ENCODE measurements at places on chromosomes 7 and 10. TPM values are rescaled to one million over a fixed set of nuclear protein-coding genes. Genes with fewer than 3 reads are reported as not detected.

The ZNF804B gene
- not detected for total RNA-seq

The GPR26 gene
- total RNA-seq, result not detected

The SPDYE8 gene
- total RNA-seq, result not detected

The COA1 gene
- total RNA-seq, result 37.6 TPM

The NPC1L1 gene
- not detected for total RNA-seq

The HKDC1 gene
- 0.59 TPM for total RNA-seq

The EBLN1 gene
- total RNA-seq, result not detected

The GNGT1 gene
- not detected for total RNA-seq

The OR9A2 gene
- not detected for total RNA-seq
